Stimulated activated CD8-positive, alpha-beta memory T cell treated with anti-CD3 and anti-CD28 coated beads, Interleukin-15, amount 100 ng/mL, for 24 hours (primary cell): ENCODE measurements at places on chromosomes 4 and X.

GRCh38 chr4:110170861-110171260 lies 27.6 kb downstream of the ELOVL6 start:
- no peak for DNase-seq

GRCh38 chr4:82428526-82428968 lies 1.7 kb downstream of the HNRNPDL start:
- no peak for DNase-seq

DNA sequence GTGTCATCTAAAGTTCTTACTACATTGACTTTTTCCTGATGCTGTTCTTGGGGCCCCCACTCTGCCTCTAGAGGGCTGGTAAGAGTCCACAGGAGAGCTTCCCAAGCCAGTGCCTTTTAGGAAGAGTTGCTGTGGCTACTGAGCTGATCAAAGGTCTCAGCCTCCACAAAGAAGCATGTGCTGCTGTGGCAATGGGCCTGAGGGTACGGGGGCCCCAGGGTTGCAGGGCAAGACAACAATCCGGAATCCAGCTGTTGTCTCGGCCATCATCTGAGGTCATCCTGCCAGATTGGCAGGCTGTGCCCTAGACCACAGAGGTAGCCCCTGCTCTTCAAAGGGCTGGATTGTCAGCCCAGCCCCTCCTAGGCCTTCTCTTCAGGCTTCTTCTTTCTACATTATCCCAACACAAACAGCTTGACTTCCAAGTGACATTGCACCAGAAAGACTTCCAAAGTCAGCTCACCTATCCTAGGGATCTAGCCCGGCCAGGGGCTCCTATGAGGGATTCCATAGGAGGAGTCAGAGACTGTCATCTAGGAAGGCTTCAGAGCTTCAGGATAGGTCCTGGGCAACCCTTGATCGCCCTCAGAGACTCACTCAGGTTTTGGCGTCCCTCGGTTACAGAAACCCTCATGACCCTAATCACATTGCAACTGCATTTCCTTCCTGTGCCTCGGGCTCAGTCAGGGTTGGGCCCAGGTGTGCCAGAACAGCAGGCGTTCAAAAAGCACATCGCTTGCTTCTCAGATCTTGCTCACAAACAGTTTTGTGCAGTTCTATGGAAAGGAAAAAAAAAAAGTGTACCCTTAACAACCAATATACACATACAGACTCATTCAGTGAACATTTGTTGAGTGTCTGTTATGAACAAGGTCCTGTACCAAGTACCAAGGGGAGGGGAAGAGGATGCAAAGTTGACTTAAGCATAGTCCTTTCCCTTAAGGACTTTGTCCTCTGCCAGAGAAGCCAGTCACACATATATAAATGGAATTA lies 27.8 kb downstream of the SLC25A5 start:
- DNase-seq, result no peak

DNA sequence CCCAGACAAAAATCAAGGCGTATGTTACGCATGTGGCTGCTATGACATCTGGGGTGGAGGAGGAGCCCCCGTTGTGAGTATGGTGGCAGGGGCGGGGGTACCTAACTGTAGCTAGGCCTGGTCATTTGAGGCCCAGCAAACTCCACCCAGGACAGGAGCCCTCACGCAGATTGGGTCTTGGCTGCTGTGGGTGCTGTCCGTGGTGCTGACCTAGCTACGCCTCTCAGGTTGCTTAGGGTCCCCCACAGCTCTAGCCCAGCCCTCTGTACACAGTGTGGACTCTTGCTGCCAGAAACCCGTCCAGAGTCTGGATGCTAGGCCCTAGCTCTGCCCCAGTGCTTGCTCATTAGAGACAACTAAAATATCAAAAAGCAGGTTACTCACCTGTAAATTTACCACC lies 146.7 kb upstream of the PSAPL1 start:
- no peak for DNase-seq

DNA sequence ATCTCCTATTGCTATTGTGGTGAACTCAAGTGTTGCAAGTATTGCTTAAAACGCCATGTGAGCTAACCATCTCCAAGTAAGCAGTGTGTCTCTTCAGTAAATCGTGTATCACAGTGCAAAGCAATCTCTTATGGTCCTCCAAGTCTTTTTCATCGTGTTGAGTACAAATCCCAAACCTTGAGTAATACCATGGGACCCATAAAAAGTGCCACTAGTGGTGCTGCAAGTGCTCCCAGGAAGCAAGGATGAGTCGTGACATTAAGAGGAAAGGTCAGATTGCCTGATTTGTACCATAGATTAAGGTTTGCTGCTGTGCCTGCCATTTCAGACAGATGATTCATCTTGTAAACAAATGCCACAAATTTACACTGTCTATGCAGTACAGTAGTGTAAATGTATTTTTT lies 66.9 kb upstream of the BMPR1B start:
- no peak for DNase-seq
